Hepatic stellate cell (primary cell): ENCODE measurements at places on chromosomes 2 and 18.

DNA sequence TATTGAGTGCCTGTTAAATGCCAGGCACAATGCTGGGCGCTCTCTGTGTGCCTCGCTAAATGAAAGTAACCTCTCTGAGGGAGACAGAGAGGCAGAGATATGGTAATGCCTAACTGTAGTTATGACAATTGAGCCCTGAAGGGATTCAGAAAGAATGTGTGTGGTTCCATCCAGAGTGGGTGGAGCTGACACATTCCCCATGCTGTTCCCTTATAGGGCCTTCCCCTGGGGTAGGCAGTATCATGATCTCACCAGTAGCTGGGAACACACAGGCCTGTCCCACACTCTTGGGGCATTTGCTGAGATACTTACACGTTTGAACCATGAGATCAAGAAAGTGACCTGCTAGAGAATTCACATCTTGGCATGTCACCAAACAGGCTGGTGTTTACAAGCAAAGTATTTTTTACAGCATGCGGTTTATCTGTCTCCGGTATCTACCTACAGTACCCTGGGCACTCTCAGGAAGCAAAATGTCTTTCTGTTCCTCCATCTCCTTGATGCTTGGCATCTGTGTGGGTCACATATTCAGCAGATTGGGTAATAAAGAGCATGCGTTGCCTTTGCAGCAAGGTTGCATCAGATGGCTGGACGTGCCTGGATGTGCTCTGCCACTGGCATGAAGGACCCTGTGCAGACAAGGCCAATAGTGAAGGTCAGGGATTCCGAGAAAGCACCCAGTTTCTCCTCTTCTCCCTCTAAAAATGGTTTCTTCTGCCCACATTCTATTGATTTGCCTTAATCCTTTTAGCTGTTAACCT is 9.4 kb downstream of the CTIF start:
- peak; percentile 88 for DNase-seq

- DNase-seq, result no peak
Observed at GRCh38 chr2:175063741-175064140, 58.6 kb upstream of the CHN1 start.

GRCh38 chr2:234139755-234140154 is 89.3 kb downstream of the SPP2 start:
- no peak for DNase-seq

DNA sequence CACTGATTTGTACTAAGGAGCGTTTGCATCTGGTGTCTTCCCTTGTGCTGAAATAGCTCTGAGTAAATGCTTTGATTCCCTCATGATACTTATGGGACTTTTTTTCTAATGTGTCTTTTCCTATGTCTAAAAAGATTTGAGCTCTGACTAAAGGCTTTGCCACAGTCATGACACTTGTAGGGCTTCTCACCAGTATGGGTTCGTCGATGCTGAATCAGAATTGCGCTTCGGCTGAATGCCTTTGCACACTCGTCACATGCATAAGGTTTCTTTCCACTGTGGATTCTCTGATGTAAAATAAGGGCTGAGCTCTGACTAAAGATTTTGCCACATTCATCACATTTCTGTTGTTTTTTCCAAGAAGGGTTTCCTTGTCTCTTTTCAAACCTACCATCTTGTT is 8.0 kb downstream of the ZNF396 start:
- DNase-seq, result no peak

DNA sequence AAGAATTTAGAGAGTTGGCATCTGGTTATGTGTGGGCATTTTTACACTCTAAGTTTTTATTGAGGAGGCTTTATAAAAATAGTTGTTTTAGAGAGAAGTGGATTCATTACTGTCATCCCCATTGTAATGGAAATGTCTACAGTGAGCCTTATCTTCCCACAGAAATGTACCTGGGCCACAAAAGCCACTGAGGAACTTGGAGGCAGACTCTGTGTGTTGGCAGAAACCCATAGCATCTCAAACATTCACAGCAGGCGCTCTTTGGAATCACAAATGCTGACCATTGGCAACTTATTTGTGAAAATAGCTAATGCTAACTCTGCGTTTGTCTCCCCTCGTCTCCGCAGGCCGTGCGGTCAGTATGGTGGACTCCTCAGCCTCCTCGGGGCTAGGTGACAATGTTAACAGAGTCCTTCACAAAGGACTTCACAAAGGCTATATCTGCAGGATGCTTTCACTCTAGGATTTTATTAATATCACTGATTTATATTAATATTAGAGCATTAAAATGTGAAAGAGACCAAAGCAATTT is 689.1 kb upstream of the POU3F3 start:
- no peak for DNase-seq

- no peak for DNase-seq
Observed at GRCh38 chr18:2896990-2897389, 50.2 kb downstream of the EMILIN2 start.

- no peak for DNase-seq
Observed at GRCh38 chr2:67851016-67851415, 211.8 kb downstream of the C1D start.

DNA sequence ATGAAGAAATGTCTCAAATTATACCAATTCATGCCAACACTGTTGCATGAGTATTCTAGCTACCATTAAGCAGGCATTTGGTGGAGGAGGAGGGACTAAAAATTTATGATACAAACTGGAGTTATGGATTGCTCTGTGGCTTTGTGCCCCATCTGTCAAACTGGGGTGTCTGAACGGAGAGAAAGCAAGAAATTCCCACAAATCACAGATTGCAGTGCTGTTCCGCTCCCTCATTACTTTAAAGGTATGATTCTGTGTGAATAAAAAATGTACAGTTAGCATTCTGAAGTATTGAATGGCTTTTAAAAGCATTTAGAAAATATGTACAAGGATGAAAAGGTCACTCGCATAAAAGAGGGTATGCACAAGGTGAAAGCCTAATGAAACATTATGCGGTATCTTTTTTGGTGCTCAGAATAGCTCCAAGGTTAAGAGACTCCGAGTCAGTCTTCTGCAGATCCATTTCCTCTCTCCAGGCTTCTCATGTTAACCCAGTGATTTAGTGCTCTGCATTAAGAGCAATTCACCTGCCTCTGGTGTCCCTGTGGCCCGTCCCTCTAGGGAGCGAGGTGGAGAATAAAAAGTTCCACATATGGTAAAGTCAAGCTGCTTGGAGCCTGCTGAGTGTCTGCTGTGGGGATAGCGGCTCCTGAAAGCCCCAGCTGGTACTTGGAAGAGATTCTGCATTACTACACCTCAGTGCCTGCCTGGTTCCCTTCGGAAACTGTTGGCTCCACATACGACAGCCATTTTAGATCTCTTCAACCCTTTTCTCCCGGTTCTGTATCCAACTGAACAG is 184.2 kb downstream of the ZNF521 start:
- DNase-seq, result no peak

- no peak for DNase-seq
Observed at GRCh38 chr2:112924821-112925220, 13.9 kb downstream of the IL37 start.

DNA sequence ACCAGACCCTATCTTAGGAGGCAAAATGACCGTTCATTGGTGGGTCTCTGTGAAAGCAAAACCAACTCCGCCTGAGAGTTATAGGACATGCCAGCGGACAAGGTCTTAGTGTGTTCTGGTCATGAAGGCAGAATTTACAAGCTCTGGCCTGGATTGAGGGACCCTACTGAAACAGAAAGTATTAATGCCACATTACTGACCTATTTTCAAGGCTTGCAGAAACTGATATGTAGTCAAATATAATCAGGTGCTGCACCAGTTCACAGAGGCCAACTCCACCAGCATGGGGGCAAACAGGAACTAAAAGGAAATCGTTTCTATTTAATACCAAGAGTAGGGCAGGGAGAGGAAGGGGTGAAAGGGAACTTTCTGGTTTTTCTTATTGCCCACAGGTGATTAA is 19.7 kb downstream of the TYMS start:
- DNase-seq, result no peak

DNA sequence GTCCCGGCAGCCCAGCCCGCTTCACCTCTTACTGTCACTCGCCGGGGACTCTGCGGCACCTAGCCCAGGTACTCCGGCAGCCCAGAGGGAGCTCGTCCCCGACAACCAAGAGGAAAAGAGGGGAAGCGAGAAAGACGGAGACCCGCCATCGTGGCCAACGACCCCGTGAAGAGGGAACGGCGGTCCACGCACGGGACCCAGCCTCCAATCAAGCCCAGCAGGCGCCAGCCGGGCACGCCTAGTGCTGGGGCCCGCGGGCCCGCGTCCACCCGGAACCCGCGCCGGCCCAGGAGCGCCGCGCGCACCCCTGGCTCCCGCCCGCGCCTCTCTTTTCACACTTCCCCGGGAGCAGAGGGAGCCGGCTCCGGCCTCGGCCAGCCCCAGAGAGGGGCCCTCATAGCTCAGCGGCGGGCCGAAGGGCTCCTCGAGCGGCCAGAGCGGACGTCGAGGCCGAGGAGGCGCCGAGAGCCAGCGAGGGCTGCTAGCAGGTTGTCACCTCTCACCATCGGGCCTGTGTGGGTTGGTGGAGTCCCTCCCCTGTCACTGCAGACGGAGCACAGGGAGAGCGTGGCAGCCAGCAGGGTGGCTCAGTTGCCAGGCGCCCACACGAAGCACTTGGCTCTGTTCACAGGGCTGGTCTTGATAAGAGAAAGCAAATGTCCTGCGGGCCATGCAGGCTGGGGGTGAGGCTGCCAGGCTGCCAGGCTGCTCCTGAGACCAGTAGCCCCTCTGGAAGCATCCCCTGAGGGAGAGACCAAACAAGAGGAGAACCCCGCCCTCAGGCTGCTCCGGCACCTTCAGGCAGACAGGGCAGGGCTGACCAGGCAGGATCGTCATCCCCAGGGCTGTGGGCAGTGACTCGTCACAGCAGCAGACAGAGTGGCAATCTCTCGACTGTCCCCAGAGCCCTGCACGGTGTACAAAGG is 36.9 kb upstream of the KLF11 start:
- peak; percentile 39 for DNase-seq
